ENCODE measurements at places on chromosomes 2 and 18.

- DNase-seq, result no peak
These were observed 100.8 kb upstream of the ZSWIM2 start for GRCh38 chr2:186949726-186950256.

- no peak for DNase-seq
These were observed 85.8 kb downstream of the SH3RF3 start for GRCh38 chr2:109214651-109215371.

DNA sequence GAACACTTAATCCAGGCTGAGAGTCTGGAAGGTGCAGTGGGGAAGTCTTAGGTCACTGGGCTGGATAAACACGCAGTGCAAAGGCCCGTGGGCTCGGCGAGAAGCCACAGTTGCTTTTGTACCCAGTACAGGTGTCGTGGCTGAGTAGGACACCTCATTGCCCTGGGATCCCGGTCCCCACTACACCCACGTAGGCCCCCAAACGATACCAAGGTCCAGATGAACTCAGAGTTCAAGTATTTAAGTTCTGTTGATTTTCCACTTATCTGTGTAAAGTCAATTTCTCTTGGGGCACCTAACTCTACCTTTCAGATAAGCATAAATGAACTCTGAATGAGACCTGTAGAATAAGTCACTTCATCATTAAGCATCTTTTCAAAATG is 302.0 kb downstream of the PIEZO2 start:
- no peak for DNase-seq

GRCh38 chr2:160061533-160061932 is 882 bp downstream of the PLA2R1 start:
- DNase-seq, result no peak

- no peak for DNase-seq
These were observed 34.3 kb downstream of the GPC1 start for GRCh38 chr2:240469740-240470139.

GRCh38 chr2:170512266-170512665 is 202.9 kb upstream of the SP5 start:
- DNase-seq, result no peak

DNA sequence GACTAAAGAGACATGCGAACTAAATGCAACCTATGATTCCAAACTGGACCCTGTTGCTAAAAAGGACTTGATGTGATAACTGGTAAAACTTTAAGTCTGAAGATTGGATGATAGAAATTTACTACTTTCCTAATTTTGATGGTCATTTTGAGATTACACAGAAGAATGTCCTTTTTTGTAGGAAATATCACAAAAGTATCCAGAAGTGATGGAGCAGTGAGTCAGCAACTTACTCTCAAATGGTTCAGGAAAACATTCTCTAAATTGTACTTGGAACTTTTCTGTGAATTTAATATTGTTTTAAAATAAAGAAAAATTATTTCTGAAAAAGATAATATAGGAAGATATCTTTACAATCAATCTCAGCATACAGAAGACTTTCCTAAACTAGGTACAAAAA is 19.9 kb downstream of the MBOAT2 start:
- no peak for DNase-seq

DNA sequence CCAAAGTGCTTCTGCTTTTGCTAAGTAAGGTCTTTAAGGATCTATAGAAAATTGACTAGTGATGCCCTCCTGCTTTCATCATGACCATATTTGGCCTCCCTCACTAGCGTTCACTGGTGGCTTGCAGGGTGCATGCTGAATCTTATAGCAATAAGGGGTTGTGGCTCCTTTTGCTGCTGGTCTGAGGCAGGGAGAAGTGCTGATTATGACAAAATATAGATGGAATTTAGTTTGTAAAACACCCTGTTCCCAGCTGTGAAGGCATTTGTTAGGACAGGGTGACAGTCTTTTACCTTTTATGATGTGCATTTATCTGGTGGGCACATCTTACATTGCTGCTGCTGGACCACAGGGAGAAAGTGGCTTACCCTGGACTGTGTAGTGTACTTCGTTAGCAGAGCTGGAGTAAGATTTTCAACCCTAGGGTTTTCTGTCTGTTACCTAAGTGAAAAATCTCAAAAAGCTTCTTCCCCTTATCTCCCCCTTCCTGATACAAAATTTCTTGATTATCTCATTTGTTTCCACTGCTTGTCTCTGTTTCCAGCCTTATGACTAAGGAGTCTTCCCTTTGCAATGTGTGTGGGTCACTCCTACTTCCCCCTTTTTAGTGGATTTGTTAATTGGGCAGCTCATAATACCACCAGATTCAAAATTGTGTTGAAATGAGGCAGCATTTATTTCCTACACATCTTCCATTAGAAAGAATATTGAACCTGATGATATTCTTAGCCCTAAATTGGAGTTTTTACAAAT is 21.2 kb upstream of the RPL37A start:
- DNase-seq, result no peak

GRCh38 chr2:129491308-129491707 is 488.2 kb upstream of the RAB6C start:
- no peak for DNase-seq

GRCh38 chr18:61535401-61535800 is 202.2 kb downstream of the CDH20 start:
- no peak for DNase-seq

- DNase-seq, result no peak
These were observed 181.5 kb upstream of the ID2 start for GRCh38 chr2:8500124-8501054.

DNA sequence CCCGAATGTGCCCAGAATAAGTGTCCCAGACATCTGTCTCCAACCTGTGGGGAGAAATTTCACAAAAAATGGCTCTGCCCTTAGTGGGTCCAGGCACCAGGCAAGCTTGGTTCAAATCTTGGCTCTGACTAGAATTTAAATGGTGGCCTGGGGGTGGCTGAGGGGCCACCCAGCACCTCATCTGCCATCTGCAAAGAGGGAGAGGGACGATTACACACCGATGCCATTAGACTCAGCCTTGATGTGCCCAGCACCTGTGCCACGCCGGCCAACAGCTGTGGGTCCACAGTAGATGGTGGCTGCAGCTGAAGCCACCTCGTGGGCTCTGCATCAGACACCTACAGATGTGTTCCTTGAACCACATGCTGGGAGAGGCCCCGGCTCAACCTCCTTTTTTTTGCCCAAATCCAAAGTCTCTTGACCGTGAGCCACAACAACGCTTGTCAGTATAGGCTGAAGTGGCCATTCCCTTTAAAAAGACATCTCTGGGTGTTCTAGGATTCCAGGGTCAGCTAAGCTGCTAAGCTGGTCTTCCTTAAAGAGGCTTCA is 222.0 kb upstream of the RAB6C start:
- DNase-seq, result no peak

- no peak for DNase-seq
These were observed 679.6 kb upstream of the CHAC2 start for GRCh38 chr2:53087874-53088461.

GRCh38 chr2:61537277-61537949 is 743 bp downstream of the XPO1 start:
- DNase-seq, result peak; percentile 42

DNA sequence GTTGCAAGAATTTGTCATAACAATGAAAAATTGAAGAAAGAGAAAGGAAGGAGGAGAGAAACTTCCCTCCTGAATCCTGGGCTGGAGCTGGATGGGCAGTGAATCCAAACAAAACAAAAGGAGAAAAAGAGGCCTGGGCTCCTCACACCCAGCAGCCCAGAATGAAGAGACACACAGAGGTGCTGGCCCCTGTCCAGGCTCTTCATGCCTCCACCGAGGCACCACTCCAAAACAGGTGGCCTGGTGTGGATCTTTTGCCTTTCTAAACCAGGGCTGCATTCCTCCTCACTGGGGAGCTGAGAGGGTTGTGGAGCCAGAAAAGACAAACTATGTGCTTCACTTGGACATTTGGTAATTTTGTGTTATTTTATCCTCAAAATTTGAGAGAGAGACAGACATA is 76.0 kb downstream of the FAM124B start:
- no peak for DNase-seq

- no peak for DNase-seq
These were observed 279.8 kb downstream of the ZNF385B start for GRCh38 chr2:179581605-179582004.

GRCh38 chr2:53356291-53356905 is 411.2 kb upstream of the CHAC2 start:
- no peak for DNase-seq

DNA sequence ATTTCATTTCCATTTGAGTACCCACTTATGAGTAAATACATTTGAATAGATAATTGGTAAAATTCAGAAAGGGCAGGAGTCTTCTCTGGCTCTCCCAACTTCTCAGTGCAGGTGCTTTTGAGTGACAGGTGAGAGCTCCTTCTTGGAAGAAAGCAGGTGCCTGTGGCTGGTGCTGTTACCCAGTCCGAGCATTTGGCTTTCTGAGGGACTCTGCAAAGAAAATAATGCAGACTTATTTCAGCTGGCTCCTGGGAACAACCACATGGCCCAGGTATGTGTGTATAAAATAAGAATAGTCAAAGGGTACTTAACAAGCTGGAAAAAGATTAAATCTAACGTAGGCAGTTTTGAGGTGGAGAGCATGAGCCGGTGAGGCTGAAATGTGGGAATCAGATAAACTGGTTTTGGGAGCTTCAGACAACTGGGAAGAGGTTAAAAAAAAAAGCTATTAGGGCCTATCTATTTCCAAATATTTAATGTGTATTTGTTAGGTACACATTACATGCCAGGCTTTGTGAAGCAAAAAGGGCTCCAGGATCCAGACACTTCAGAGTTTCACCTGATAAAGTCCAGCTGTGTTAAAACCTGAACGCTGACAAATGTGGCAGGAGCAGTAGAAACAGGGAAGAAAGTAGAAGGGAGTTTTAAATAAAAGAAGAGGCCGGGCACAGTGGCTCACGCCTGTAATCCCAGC is 20.6 kb downstream of the ZNF236 start:
- DNase-seq, result no peak

DNA sequence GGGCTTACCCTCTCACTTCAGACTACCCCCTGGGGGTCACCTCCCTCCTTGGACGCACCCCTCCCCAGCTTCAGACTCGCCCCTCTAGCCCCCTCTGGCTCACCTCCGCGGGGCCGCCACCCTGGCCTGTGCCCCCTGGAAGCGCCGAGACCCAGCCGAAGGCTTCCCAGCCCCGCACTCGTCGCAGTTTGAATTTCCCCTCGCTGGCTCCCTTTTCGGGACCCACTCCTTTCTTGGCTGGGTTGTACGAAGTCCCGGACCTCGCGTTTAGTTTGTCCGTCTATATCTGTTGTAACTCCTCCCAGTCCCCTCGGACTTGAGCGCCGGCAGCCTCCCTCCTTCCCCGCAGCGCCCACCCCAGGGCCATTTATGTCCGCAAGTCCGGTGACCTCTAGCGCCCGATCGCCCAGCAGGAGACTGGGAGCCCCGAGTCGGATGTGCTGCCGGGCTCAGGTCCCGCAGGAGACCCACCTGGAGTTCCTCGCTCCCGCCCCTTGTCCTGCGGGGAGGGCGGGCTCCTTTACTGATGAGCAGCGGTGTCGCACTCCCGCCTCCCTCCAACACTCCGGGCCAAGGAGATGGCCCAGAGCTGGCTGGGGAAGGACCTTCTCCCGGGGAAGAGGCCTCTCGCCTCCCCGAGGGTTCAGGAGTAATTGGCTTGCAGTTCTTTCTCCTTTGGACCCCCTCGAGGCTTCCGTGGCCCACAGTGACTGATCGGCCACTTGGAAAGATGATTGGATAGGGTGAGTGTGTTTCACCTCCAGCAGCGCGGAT is 692 bp upstream of the RAX start:
- DNase-seq, result no peak

DNA sequence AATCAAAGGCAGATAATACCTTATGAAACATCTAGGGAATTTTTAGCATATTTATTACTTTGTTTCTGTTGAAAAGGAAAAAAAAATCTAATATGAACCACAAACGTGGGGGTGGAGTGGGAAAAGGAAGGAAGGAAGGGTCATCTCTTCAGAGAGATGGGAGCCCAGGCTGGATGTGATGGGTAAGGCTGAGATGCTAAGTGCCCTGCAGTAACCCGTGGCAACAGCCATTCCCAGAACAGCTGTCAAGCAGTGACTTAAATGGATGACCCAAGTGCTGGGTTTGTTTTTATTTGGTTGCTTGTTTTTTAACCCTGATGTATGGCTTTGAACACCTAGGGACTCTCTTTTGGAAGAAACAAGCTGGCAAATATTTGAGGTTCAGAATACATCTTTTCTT is 50.7 kb upstream of the KLF7 start:
- DNase-seq, result no peak

- no peak for DNase-seq
These were observed 15.5 kb upstream of the BIN1 start for GRCh38 chr2:127122361-127123027.

GRCh38 chr2:147045113-147045512 is 799.7 kb upstream of the ACVR2A start:
- DNase-seq, result no peak

DNA sequence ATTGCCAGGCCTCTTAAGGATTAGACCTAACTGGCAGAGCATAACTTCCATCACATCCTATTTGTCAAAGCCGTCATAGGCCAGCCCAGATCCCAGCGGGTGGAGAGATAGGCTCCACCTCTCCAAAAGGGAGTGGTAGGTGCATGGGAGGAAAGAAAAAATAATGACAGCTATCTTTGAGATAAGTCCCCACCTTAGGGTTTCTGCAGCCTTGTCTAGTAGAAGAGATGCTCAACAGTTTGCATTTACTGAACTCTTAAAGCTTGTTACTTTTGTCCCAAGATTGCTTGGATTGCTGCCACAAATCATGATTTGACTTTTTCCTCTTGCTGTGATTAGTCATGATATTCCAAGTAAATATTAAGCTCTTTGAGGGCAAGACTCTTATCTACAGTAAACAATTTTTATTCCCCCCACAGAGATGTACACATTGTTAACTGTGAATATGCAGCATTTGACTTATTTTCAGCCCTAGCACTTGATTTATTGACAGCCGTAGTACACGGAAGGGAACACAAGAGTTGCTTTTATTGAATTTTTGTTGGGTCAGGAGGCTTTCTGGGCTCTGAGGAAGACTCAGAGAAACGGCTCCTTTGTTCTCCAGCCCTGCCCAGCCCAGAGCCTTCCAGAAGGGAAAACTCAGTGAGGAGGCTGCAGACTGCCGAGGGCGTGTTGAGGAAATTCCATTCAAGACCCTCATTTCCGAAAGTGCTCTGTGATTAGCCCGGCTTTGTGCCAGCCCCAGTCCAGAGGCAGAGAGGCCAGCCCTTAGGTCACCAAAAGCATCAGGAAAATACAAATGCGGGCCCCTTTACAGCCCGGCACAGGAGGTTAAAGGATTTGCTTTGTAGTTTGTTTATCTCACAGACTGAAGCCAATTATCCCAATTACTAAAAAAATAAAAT is 75.5 kb upstream of the ZNF532 start:
- DNase-seq, result no peak

GRCh38 chr2:237424544-237424943 is 10.6 kb upstream of the COL6A3 start:
- DNase-seq, result no peak

Data from stimulated activated naive CD4-positive, alpha-beta T cell treated with Interleukin-2 at 50 U/mL for 16 hours (primary cell).